ENCODE measurements at places on chromosomes 2 and 18.

GRCh38 chr2:187050409-187050998 is 201.5 kb upstream of the ZSWIM2 start:
- no peak for DNase-seq

DNA sequence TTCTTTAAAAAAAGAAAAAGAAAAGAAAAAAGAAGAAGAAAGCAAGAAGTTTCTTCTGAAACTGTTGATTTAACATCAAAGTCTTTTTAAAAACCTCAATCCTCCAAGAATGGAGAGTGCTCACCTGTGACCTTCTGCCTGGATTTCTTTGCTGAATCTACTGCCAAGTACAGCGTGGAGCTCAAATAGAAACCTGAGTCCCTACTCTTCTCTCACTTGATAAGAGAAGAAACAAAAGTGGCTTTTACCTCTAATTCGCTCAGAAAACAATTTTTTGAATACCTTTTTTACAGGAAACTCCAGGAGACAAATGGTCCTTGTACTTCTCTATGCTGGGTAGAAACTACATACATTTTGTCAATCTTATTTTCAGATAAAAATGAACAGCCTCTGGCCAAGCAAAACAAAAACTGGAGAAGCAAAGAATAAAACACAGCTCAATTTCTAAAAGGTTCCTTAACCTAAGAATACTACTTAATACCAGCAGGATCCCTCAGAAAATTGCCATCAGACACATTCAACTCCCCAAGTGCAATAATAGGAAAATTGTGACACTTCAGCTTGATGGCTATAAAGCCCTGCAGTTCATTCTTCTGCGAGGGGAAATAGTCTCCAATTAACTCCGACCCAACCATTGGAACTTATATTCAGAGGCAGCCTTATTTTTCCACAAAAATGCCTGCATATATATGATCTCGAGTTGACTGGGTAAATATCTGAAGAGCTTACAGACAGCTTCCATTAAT is 85.8 kb downstream of the GRB14 start:
- no peak for DNase-seq

GRCh38 chr18:35775887-35776286 is 194.3 kb downstream of the GALNT1 start:
- no peak for DNase-seq

DNA sequence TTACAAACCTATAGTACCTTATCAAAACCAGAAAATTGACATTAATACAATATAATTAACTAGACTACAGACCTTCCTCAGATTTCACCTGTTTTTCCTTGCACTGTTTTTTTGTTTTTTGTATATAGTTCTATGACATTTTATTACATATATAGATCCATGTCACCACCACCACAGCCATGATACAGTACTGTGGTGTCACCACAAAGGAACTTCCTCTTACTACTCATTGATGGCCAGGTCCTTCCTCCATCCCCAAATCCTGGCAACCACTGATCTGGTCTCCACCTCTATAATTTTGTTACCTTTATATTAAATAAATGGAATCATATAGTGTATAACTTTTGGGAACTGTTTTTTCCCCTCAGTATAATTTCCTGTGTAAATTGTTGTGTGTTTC is 19.4 kb upstream of the ATP6V1B1 start:
- DNase-seq, result no peak

GRCh38 chr2:176270100-176270750 is 983 bp downstream of the MTX2 start:
- DNase-seq, result no peak

- peak; percentile 28 for DNase-seq
Observed at GRCh38 chr2:61469424-61470121, 1.3 kb downstream of the USP34 start.

- no peak for DNase-seq
Observed at GRCh38 chr18:57544936-57545660, 41.4 kb downstream of the FECH start.

DNA sequence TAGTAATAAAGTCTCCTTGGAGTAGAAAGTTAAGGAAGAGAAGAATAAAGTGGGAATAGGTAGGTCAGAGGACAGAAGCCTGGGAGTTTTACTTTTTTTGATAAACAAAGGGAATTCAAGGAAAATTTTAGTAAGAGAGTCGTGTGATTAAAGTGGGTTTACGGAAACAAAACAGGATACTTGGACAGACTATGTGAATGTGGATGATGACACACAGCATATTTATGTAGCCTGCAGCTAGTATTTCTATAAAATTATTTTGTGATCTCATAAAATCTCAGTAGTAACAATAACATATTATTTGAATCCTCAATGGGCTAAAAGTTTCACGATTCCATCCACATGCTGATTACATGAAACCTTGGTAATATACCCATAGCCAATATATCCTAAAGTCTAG is 450.7 kb upstream of the PIK3C3 start:
- no peak for DNase-seq

DNA sequence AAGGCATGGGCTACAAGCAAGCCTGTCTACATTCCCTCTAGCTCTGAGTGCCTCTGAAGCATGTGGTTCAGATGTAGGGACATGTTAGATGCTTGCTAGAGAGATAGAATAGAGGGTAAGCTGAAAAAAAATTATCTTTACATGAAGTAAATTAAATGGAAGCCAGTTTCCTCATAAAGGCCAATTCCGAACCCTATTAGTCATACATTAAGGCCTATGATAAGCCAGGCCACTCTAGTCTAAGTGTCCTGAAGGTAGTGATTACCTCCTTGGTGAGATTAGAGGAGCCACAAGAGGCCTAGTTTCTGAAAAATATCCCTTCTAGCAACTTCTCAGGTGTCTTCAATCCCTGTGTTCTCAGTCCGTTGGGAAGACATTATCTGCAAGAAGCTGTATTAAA is 72.4 kb upstream of the NPAS2 start:
- no peak for DNase-seq

- DNase-seq, result no peak
Observed at GRCh38 chr2:25323042-25323514, 18.6 kb downstream of the DNMT3A start.

- peak; percentile 14 for DNase-seq
Observed at GRCh38 chr18:56709463-56709862, 58.3 kb downstream of the WDR7 start.

- DNase-seq, result no peak
Observed at GRCh38 chr18:21391074-21391673, 149.1 kb downstream of the GREB1L start.

DNA sequence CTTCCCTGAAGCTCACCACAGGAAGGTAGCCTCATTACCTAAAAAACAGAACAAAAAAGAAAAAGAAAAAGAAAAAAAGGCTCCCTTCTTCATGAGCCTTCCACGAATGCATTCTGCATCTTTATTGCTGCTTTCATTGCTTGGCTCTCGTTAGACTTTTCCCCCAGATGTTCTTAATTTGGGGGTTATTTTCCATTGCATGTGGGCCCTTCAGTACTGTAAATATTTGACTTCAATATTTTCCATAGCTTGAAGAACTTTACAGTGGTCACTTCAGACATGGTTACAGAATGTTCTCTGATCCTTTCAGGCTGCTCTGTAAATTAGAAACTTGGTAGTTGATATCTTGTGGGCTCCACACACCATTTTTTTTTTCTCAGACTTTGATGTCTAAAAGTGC is 65.6 kb upstream of the COPS8 start:
- DNase-seq, result no peak

DNA sequence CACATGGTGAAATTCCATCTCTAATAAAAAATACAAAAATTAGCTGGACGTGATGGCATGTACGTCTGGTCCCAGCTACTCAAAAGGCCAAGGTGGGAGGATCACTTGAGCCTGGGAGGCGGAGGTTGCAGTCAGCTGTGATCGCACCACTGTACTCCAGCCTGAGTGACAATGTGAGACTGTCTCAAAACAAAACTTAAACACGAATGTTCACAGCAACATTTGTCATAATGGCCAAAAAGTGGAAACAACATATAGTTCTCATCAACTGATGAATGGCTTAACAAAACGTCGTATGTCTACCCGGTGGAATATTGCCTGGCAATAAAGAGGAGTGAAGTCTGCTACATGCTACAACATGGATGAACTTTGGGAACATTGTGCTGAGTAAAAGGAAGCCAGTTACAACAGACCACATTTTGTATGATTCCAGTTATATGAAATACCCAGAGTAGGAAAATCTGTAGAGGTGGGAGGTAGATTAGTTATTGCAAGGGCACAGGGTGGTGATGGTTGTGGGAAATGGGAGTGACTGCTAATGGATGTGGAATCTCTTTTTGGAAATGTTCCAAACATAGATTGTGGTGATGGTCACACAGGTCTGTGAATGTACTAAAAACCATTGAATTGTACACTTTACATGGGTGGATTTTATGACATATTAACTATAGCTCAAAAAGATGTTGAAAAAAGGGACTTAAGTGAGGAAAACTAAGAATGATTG is 478.2 kb downstream of the PTPRM start:
- DNase-seq, result no peak

- no peak for DNase-seq
Observed at GRCh38 chr2:81895620-81896250, 1591.2 kb upstream of the LRRTM1 start.

DNA sequence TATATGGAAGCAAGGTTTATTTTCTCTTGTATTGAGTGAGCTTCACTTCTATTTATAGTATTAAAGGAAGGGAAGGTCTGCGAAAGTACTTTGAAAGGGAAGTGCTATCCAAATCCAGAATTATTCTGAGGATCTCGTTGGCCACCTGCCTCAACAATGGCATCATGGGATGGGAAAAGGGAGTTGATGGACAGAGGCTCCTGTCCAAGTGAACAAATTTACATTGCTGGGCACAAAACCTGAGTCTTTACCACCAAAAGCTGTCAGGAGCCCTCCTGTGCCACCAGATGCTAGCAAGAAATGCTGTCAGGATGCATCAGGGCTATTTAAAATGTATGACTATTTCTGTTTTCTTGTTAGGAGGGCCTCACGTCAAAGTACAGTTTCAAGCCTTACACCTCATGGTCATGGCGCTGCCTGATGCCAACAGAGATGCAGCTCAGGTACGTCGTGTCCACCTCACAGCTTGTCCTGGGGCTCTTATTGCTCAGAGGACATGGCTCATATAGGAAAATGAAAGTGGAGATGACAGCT is 157.3 kb downstream of the ARHGAP28 start:
- DNase-seq, result no peak

- peak; percentile 28 for DNase-seq
Observed at GRCh38 chr2:203328760-203329540, 756 bp downstream of the ABI2 start.

GRCh38 chr18:45686891-45687611 is 36.9 kb upstream of the SLC14A1 start:
- DNase-seq, result peak; percentile 14

DNA sequence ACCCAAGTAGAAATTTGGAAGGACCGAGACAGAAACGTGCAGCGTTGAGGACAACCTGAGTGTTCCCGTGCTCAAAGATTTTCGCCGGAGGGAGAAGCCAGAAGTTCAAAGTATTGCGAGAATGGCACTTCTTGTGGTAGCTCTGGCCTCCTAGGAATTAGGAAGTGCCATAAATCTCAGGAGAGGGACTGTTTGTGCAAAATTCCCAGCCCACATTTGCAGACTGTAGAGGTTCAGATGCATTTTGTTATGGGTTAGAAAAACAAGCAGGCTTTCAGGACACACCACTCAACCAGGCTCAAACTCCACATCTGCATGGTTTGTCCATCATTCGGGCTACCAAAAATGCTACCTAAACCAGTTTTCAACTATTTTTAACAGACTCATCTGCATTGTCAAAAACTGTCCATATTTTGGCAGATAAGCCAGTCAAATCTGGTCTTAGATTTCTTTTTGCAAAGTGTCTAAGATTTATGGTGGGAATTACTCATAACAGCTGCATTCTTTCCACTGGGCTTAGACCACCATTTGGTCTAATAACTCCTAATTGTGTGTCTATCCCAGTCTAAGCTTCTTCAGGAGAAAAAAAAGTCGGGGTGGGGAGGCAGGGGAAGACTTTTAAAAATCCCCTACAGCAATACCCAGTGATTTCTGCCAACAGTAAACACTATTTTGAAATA is 422.9 kb downstream of the ARHGAP15 start:
- DNase-seq, result no peak

- DNase-seq, result no peak
Observed at GRCh38 chr2:128490881-128491691, 172.4 kb upstream of the HS6ST1 start.

GRCh38 chr2:85728883-85729824 is 24.6 kb upstream of the ATOH8 start:
- peak; percentile 63 for DNase-seq

DNA sequence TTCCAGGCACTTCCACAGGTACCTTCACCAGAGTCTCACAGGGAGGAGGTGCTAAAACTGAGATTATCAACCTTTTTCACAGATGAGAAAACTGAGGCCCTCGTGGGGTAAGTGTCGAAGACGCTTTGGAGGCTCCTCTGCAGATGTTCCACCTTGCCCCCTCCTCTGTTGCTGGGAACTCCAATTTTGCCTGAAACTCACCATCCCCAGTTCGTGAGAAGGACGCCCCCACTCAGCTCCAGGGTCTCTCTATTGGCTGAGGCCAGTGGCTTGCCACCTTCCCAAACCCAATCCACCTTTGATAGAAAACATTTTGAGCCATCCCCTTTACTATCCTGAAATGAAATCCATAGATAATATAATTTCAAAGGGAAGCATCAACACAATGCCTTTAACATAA is 109.1 kb downstream of the CYP26B1 start:
- DNase-seq, result no peak

- no peak for DNase-seq
Observed at GRCh38 chr2:176172007-176172894, 15.1 kb downstream of the HOXD3 start.

GRCh38 chr18:12449051-12449785 is 41.5 kb downstream of the PRELID3A start:
- no peak for DNase-seq

DNA sequence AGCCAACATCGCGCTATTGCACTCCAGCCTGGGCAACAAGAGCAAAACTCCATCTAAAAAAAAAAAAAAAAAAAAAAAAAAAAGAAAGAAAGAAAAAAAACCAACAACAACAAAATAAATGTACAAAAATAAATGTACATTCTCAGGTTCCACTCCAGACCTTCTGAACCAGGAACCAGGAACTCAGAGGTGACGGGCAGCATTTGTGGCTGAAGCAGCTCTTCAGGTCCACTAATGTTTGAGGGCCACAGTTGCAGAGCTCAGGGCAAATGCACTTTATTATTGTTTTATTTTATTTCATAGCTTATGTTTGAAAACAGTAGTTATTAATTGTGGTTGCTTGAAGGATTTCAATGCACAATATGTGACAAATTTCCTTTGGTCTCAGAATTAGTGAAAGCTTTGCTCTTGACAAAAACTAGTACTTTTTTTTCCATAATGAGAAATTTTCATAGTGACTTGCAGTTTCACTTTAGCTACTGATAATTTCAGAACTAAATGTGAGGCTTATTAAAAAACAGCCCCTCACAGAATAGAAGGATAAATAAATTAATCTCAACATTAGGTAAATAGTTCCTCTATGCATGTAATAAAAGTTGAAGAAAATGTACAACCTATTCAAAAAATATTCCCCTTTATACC is 378.4 kb upstream of the SPHKAP start:
- DNase-seq, result no peak

GRCh38 chr2:240873805-240874714 is 5.4 kb downstream of the AGXT start:
- DNase-seq, result no peak

DNA sequence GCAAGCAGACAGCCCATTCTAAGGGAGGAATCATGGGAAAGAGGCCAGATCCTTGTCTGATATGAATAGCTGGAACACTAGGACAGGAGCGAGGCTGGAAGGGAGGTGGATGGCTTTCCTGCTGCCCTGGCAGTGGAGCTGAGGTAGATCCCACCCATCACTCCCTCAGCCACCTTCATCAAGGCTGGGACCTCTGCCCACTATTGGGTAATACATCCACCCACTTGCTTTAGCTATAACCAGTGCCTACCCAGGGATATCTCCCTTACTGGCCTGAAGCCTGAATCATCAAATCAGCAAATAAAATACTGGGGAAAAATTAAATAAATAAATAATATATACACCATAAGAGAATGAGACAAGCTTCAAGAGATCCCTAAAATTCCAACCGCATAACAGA is 183.2 kb upstream of the KYNU start:
- DNase-seq, result no peak
